Fibroblast of skin of right biceps (primary cell): ENCODE measurements at places on chromosomes 1 and 21.

- DNase-seq: no peak
Observed at GRCh38 chr1:218991089-218991488, 182.6 kb upstream of the LYPLAL1 start.

DNA sequence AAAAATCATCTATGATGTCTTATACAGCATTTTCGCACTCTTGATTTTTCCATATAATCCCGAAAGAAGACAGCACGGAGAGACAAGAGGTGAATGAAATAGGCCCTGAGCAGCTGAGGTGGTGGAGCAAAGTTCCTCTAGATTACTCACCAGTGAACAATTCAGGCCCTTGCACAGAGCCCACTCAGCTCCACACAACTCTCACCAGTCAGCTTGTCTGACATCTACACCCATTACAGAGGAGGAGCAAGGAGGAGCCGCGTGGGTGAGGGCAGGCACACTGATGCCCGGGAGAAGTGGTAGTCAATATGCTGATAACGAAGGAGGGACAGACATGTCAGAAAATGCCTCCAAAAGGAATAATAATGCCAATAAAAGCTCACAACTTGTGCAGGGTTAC is 59.9 kb downstream of the DNM3 start:
- peak; percentile 8 for DNase-seq

- DNase-seq: no peak
Observed at GRCh38 chr1:31795096-31795675, 20.6 kb downstream of the SPOCD1 start.

DNA sequence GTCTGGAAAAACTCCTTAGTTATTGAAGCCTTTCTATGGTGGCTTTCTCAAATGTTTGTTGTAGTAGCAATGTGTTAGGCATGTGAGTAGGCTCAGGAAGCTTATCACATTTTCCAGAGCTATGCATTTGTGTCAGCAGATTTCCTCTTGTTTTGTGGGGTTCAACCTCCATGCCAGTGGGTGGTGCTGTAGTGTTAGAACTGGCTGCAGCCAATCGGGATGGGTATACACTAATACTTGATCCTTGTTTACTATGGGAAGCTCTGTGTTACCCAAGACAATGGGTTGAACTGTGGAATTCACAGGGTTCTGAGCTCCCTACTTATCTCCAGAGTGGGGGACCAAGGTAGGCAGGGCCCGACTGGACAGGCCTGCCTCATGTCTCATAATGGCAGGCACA is 348.5 kb upstream of the ADAMTS5 start:
- DNase-seq: no peak

- no peak for DNase-seq
Observed at GRCh38 chr1:212819726-212820125, 27.7 kb downstream of the SPATA45 start.

GRCh38 chr1:61327436-61327835 is 245.1 kb downstream of the NFIA start:
- DNase-seq: no peak

GRCh38 chr1:112995890-112996289 is 39.9 kb upstream of the SLC16A1 start:
- DNase-seq: no peak

GRCh38 chr21:34545079-34545884 is 33.3 kb upstream of the KCNE1 start:
- peak; percentile 93 for DNase-seq

- peak; percentile 90 for DNase-seq
Observed at GRCh38 chr1:194024659-194025058, 838.2 kb upstream of the B3GALT2 start.

DNA sequence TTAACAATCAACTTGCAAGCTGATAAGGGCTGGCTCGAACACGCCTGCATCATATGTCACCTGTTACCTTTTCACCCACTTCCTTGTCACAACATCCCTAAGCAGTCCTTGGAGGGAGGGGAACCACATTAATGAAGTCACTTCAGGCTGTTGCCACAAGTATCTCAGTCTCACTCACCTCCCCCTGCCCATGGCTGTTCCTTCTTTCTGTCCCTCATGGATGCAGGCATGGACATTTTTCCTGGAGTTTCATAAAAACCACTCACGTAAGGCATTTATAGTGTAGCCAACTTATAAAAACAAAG is 76.8 kb upstream of the ANGPTL1 start:
- DNase-seq: no peak

- no peak for DNase-seq
Observed at GRCh38 chr1:196577386-196577785, 30.9 kb downstream of the KCNT2 start.

DNA sequence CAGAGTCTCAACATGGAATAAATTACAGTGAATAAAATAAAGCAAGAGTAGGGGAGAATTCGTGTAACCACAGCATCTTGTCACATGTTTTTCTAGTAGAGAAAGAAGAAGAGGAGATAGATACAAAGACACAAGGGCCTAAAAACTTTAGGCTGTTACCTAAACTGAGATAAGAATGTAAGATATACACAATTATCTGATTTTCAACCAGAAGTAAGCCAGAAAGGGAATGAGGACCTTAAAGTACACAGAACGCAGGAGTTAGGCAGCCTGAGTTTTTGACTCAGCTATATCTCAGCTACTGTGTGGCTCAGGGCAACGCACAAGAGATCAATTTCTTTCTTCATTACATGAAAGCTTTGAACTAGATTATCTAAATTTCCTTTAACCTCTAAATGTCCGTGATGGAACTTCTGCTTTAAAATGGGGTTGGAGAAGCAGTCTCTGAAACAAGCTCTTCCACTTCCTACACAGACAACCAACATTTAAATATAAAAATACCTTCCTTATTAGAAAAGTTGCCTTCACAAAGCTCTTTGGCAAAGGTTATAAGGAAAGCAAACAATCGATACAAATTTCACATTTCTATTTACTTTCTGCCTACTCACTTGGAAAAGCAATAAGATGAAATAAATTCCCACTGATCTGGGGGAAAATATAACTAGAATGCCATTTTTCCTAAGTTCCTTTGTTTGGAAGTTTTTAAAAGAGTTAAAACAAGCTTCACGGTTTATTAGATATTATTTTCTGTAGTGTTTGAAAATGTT is 5.2 kb upstream of the RGS13 start:
- DNase-seq: no peak

- no peak for DNase-seq
Observed at GRCh38 chr1:86478416-86479156, 9.9 kb downstream of the CLCA1 start.

- no peak for DNase-seq
Observed at GRCh38 chr1:162835157-162835899, 25.6 kb downstream of the CCDC190 start.

GRCh38 chr1:9629445-9630201 is 21.9 kb upstream of the PIK3CD start:
- no peak for DNase-seq

- DNase-seq: peak; percentile 22
Observed at GRCh38 chr21:33069994-33070743, at the start of gene OLIG1. Gene OLIG1, plus strand, starts transcription at chr21:33070141. Its CDS starts 106 bp downstream, at chr21:33070247.

DNA sequence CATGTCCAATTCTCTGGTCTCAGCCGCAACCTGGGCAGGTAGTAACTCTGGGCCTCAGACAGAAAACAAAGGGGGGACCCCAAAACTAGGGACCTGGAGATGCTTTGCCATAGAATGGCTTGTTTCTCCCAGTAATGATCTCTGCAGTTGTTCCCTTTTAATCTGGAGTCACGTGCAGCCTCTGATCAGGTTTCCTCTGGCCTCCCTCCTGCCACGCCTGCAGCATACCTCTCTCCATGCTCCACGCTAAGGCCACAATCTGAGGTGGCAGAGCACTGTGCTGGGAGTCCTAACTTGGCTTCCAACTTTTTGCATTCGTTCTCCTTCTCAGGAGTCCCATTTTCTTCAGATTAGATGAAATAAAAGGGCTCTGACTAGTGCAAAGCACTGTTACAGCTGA is 1.9 kb downstream of the PABPC4 start:
- peak; percentile 16 for DNase-seq

GRCh38 chr1:111476761-111477309 is 3.1 kb downstream of the C1orf162 start:
- DNase-seq: no peak

DNA sequence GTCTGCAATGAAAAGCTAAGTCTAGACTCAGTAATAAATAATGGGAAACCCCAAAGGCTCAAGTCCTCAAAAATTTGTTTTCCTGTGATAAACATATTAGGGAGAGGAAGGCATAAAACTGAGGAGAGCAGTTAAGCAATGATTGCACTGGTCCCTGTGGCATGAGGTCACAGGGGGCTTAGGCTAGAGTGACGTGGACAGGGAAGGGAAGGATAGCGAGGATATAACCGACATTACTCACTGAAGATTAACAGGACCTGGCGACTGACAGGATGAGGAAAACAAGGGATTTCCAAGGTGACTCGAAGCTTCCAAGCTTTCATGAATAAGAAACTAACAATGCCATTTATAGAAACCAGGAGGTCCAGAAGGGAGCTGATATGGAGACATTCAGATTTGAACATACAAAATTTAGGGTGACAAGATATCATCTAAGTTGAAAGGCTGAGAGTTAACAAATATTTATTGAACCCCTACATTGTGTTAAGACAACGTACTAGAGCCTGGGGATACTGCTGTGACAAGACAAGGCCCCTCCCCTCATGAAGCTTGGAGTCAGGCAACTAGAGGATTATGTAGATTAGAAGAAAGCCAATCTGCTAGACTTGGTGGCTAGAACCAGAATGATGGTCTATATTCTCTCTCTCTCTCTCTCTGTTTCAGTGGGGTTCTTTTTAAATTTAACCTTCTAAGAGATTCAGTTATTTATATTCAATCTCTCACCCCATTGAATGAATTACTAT is 33.2 kb upstream of the PKN2 start:
- peak; percentile 45 for DNase-seq

- peak; percentile 94 for DNase-seq
Observed at GRCh38 chr1:7471836-7472235, 299.3 kb upstream of the VAMP3 start.
